Substantia nigra (tissue), 51 donors: ENCODE measurements at places on chromosomes 16 and 17.

- DNase-seq, result no peak
Observed at GRCh38 chr17:73396431-73397277, 84.9 kb upstream of the CDC42EP4 start.

DNA sequence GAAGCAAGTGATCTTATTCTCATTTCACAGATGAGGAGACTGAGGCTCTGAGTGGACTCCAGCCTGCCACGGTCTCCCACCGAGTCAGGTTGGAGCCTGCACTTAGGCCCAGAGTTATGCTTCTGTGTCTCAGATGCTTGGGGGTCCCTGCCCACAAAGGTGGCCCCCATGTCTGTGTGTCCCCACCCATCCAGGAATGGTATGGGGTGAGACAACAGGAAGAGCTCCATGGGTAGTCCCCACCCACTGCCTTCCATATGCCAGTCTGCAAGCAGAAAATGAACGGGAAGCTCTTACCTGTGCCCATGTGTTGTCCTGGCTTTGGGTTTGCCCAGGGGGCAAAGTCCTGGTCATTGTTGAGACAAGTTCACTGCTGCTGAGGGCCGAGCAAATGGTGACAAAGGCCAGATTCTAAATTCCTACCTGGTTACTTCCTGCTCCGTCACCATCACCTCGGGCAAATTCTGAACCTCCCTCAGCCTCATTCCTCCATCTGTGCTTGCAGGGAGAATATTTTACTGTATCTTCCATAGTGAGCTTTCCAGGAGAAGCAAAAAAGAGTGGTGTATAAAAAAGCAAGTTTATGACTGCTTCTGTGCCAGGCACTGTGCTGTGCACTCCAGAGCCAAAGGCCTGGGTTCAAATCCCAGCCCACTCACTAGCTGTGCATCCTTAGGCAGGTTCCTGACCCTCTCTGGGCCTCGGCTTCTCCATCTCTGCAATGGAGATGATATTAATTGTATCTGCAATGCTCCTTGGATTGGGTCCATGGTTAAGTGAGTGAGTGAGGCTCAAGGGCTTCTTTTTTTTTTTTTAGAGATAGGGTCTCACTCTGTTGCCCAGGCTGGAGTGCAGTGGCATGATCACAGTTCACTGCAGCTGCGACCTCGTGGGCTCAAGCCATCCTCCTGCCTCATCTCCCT is 9.3 kb downstream of the IL4R start:
- no peak for DNase-seq

- peak; percentile 75 for DNase-seq
Observed at GRCh38 chr17:80991645-80992076, at the start of gene CHMP6. TSS of gene CHMP6 (plus strand) at chr17:80991841. CDS start at chr17:80991919, 78 bp downstream.

DNA sequence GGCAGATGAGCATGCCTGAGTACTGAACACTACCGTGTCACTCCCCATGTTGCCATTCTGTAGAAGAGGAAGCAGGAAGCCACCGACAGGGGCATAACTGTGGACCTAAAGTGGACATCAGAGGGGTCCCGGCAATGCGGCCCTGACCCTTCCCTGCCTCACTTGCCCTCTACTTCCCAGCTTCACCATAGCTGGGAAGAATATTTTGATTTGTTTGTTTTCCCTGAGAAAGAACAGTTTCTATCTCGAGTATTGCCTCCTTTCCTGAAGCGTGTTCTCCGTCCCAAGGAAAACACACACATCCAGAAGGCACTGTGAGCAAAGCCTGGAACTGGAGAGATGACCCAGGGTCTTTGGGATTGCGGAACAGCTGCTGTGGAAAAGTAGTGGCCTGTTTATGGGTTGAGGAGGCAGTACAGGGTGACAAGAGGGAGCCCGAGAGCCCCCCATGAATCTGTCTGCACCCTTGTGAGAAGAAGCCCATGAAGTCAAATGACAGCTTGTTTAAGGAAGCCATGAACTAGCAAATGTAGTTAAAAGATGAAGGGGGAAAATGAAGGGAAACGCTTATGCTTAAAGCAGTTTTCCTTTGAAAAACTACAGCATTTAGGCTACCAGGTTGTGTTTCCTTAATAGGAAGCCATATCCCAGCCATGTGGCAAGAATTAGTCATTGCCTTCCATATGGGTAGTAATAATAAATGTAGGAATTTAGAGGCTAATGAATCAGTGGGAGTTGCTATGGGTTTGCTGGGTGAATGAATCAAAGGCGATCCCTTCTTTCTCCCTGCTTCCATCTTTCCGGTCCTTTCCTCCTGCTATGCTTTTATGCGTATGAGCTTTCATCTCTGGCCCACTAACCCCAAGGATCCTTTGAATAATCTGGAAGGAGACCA is 90.0 kb upstream of the TBX2 start:
- no peak for DNase-seq

GRCh38 chr17:74089869-74090464 is 113.5 kb upstream of the RPL38 start:
- no peak for DNase-seq

DNA sequence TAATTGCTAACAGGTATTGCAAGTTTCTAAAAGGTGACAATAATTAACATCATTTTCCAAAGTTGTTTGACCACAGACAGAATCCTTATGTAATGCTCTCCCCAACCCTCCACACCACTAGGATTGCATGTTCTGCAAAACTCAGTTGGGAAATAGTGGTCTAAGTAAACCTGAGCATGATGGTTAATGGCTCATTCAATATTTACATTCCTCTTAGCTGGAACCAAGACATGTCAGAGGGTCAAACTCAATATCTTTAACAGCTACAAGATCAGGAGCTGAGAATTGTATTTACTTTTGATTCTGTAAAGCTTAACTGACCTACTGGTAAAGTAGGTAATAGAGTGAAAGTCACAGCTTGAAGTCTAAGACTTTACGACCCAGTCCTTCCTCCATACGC is 10.2 kb downstream of the MFSD6L start:
- DNase-seq, result no peak

GRCh38 chr17:49459401-49459984 is 35.6 kb upstream of the NGFR start:
- no peak for DNase-seq

GRCh38 chr16:2082983-2083364 is 35.2 kb downstream of the TSC2 start:
- no peak for DNase-seq

- no peak for DNase-seq
Observed at GRCh38 chr17:40099619-40100418, 570 bp downstream of the NR1D1 start.

GRCh38 chr17:72822358-72823023 is 270.0 kb downstream of the SLC39A11 start:
- no peak for DNase-seq

- no peak for DNase-seq
Observed at GRCh38 chr16:72173997-72174396, 2.0 kb upstream of the PMFBP1 start.

DNA sequence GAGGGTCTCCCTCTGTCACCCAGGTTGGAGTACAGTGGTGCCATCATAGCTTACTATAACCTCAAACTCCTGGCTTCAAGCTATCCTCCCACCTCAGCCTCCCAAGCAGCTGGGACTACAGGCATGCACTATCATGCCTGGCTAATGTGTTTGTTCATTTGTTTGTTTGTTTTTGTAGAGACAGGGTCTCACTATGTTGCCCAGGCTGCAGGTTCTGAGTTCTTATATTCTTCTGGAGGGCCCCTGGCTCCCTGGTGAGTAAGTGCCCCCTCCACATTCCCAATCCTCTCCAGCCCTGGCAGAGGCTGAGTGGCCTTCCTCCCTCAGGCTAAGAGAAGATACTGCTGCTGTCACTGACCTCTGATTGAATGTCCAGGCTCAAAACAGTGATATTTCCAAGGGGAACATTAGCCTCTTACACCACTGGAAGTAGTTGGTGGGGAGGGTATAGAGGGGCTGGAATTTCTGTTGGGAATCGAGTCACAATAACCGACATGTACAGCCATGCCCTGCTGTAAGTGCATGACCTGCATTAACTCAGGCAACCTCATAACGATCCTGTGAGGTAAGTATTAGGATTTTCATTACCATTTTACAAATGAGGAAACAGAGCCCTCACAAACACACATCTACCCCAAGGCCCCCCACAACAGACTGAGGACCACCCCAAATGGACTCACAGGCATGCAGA is 2.7 kb upstream of the ETV4 start:
- no peak for DNase-seq

GRCh38 chr16:67547423-67548264 is 14.7 kb upstream of the CTCF start:
- DNase-seq, result no peak

DNA sequence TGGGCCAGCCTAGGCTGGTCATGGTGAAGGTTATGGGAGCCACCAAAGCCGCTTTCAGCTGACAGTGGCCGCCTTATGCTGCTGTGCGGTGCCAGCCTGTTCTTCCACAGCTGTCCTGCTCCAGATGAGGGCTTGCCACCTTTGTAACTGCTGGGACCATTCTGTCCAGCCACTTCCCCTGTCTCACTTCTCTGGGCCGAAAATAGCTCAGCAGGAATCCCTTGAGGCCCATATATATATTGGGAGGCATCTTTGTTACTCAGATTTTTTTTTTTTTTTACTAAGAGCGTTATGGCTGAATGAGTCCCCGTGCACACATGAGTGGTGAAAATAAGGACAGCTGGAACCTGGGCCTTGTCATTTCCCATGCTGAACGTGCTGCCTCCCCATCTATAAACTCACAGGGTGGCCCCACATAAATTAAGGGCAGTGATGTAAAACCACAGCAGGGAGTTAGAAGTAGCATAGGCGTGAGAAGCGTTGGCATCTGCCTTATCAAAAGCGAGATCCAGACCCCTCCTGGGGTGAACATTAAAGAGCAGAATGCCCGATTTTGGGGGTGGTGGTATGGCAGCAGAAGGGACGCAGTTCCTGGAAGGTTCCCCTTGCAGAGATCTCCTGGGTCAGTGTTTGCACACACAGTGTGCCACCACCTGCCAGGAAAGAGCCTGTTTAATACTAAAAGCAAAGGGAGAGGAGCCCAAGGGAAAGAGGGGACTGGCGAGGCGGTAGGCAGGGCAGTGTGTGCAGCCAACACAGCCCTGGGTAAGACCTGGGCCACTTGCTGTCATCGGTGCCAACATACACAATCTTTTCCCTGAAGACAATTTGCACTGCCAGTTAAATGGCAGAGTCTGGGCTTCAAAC is 57.8 kb downstream of the USP43 start:
- DNase-seq, result no peak

GRCh38 chr17:52148969-52149351 is 9.6 kb downstream of the CA10 start:
- DNase-seq, result no peak

DNA sequence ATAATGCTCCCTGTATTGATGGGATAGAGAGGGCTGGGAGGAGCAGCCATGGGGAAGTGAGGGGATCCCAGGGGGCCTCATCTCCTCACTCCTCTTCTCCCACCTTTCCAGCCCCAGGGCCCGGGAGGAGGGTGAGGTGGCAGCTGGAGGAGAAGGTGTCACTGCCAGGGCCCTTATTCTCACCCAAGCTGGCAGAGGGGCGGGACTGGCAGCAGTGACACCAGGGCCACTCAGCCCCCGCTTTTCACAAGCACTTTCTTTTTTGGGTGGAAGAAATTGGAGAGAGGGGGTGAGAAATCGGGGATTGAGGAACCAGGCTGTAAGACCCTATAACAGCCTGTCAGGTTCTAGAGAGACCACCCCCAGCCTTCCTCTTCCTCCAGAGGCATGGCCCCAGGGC is 2.4 kb upstream of the TBX21 start:
- no peak for DNase-seq

DNA sequence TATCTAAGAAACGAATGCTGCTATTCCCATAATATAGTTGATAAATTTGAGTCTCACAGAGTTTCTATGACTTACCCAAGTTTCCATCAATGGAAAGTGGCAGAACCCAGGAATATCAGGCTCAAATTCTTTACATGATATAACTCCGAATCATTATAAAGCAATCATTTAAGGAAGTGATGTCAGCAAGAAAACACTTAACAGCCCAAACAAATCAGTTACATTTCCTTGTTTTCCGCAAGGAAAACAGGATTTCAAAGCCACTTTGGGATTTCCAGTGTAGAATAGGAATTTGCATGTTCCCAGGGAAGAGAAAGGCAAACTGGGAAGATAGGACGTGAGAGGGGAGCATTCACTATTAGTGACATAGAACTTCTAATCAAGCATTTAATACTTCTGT is 311.4 kb upstream of the GOT2 start:
- DNase-seq, result no peak

DNA sequence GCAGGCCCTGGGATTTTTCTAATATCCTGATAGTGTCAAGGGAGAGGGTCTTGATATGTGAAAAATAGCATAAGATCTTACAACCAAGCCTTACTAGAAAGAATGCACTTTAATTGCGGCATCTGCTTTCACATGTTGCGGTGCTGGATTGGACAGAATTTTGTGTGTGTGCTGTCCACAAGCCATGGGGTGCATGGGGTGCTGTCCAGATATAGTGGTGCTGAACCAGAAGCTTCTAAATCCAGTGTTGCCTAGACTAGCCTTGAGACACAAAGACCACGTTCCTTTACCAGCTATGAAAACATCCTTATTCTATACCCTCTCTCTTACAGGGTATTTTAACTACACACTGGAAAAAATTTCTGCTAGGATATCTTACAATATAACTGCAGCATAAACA is 244.0 kb downstream of the TMEM114 start:
- DNase-seq, result no peak

- no peak for DNase-seq
Observed at GRCh38 chr17:66331038-66331816, 28.8 kb downstream of the PRKCA start.
